Colonic mucosa (tissue), 4 donors: ENCODE measurements at places on chromosomes 1 and 21. TPM values are rescaled to one million over a fixed set of nuclear protein-coding genes. Genes with fewer than 3 reads are reported as not detected.

Gene CADM3
- 8.7 TPM for total RNA-seq

Gene MRPL39
- total RNA-seq = 50.2 TPM

Gene PARK7
- 330 TPM for total RNA-seq

Gene SEC16B
- 5.2 TPM for total RNA-seq

Gene SPATA1
- total RNA-seq = 2.7 TPM

Gene PRAMEF6
- total RNA-seq = not detected

Gene OR2L8
- not detected for total RNA-seq

Gene PKLR
- total RNA-seq = 1.6 TPM

Gene EYA3
- total RNA-seq = 21.8 TPM

Gene CFHR3
- 0.15 TPM for total RNA-seq

Gene SAMSN1
- 5.1 TPM for total RNA-seq

Gene KDF1
- total RNA-seq = 23.2 TPM

Gene C8B
- not detected for total RNA-seq

Gene GSTM5
- total RNA-seq = 3.0 TPM

Gene GSTM1
- total RNA-seq = 46.1 TPM

Gene CTPS1
- total RNA-seq = 14.1 TPM

Gene TSEN15
- 18.5 TPM for total RNA-seq

Gene TIPRL
- total RNA-seq = 37.2 TPM

Gene MXRA8
- 14.0 TPM for total RNA-seq

Gene NUP210L
- total RNA-seq = 0.10 TPM

Gene RGL1
- 9.5 TPM for total RNA-seq

Gene TFF2
- 2.3 TPM for total RNA-seq

GRCh38 chr1:3161176-3161840, 92.3 kb downstream of the PRDM16 start:
- no peaks in the 10 kb centered on the region for H3K36me3 ChIP-seq
- DNase-seq = no peak
- H3K4me1 ChIP-seq = no peaks in the 10 kb centered on the region
- no peak overlapping the region for H3K4me3 ChIP-seq
- no peaks in the 10 kb centered on the region for H3K27me3 ChIP-seq

GRCh38 chr1:18652791-18653190, 22.1 kb downstream of the PAX7 start:
- H3K4me3 ChIP-seq = no peak overlapping the region
- DNase-seq = no peak
- H3K36me3 ChIP-seq = no peaks in the 10 kb centered on the region

- H3K27ac ChIP-seq = no peak overlapping the region
- no peak for DNase-seq
- H3K27me3 ChIP-seq = no peaks in the 10 kb centered on the region
- no peaks in the 10 kb centered on the region for H3K36me3 ChIP-seq
- no peaks in the 10 kb centered on the region for H3K4me1 ChIP-seq
These were observed 70.0 kb upstream of the KIAA1614 start for GRCh38 chr1:180842491-180843275.

GRCh38 chr1:17355898-17356297, 16.1 kb upstream of the PADI6 start:
- no peak for DNase-seq
- no peaks in the 10 kb centered on the region for H3K27me3 ChIP-seq
- no peak overlapping the region for H3K27ac ChIP-seq
- H3K4me3 ChIP-seq = no peak overlapping the region

- no peaks in the 10 kb centered on the region for H3K36me3 ChIP-seq
- no peak overlapping the region for H3K27ac ChIP-seq
- H3K27me3 ChIP-seq = no peaks in the 10 kb centered on the region
- no peak for DNase-seq
- H3K4me3 ChIP-seq = no peak overlapping the region
These were observed 63.7 kb downstream of the MAP10 start for GRCh38 chr1:232868793-232869491.

- H3K27me3 ChIP-seq = no peaks in the 10 kb centered on the region
- no peak for DNase-seq
- H3K4me1 ChIP-seq = no peaks in the 10 kb centered on the region
- H3K27ac ChIP-seq = no peak overlapping the region
- H3K36me3 ChIP-seq = peaks cover 5% of the 10 kb centered on the region
These were observed 13.7 kb downstream of the PI4KB start for GRCh38 chr1:151313501-151313900.

DNA sequence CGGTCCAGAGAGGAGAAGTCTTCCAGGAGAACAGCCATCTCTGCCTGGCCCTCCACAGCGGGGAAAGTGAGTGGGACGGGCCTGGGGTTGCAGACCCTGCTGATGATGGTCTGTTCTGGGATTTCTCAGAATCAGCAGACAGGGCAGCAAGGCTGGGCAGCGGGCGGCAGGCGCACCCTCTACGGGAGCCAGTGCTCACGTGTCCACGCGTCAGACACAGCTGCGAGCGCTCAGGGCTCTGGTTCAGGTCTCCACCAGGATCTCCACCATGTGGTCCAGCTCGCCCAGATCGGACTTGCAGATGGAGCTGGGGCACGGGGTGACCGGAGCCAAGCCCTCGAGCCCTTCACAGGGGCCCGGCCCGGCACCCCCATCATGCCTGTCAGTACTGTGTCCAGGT, 5.5 kb downstream of the CLCA4 start:
- H3K36me3 ChIP-seq = no peaks in the 10 kb centered on the region
- H3K4me1 ChIP-seq = no peaks in the 10 kb centered on the region
- DNase-seq = no peak
- H3K27ac ChIP-seq = no peak overlapping the region
- no peak overlapping the region for H3K4me3 ChIP-seq
- H3K27me3 ChIP-seq = no peaks in the 10 kb centered on the region

- H3K27ac ChIP-seq = no peak overlapping the region
- no peaks in the 10 kb centered on the region for H3K27me3 ChIP-seq
- no peak for DNase-seq
- H3K36me3 ChIP-seq = no peaks in the 10 kb centered on the region
- no peak overlapping the region for H3K4me3 ChIP-seq
These were observed 81.3 kb upstream of the SELENON start for GRCh38 chr1:25718732-25719131.

- no peak for DNase-seq
- peak overlapping the region; percentile 24 for H3K27ac ChIP-seq
- no peaks in the 10 kb centered on the region for H3K27me3 ChIP-seq
- H3K36me3 ChIP-seq = no peaks in the 10 kb centered on the region
These were observed 133.5 kb downstream of the CLIC6 start for GRCh38 chr21:34802180-34802899.

DNA sequence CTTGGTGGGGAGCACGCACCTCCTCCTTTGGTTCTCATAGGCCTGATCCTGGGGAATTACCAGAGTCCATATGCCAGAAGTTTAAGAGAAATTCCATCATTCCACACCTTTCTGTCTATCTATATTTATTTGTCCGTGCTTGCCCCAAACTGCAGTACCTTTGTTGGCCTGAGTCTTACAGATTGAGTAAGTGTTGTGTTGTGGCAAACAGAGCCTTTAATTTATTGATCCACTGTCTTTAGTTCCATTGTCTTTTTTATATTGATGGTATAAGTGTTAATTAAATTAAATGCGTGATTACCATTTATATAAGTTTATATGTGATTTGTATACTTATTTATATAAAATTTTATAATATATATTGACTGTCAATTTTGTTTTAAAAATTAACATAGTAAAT, 4.9 kb downstream of the SH3BGR start:
- H3K36me3 ChIP-seq = no peaks in the 10 kb centered on the region
- no peak for DNase-seq
- H3K27me3 ChIP-seq = no peaks in the 10 kb centered on the region
- H3K4me1 ChIP-seq = no peaks in the 10 kb centered on the region
- H3K27ac ChIP-seq = no peak overlapping the region

- H3K4me3 ChIP-seq = no peak overlapping the region
- H3K27ac ChIP-seq = peak overlapping the region; percentile 13
- peak; percentile 47 for DNase-seq
- H3K36me3 ChIP-seq = no peaks in the 10 kb centered on the region
- H3K4me1 ChIP-seq = no peaks in the 10 kb centered on the region
- no peaks in the 10 kb centered on the region for H3K27me3 ChIP-seq
These were observed 52.3 kb downstream of the RASSF5 start for GRCh38 chr1:206559672-206559995.

DNA sequence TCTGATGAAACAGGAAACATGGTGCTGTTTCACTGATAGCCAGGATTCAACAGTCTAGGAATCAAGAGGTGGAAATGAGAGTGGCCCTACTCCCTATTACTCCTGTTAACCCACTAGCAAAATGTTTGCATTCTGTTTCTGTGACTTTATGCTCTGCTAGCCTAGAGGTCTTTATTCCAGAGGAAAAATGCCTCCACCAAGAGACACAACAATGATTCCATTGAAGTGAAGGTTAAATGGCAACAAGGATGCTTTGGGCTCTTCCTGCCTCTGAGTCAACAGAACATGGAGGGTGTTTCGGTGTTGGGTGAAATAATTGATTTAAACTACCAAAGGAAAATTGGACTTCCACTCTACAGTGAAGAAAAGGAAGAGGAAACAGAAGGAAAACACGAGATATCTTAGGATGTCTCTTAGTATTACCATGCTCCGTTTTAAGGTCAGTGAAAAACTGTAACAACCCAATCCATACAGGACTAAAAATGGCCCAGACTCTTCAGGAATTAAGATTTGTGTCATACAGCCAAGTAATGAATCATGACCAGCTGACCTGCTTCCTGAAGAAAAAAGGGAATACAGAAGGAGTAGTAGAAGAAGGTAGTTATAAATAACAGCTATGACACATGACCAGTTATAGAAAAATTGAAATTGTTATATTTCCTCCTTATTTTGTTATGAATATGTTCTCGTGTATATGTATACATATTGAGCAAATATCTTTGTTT, 1237.8 kb downstream of the NCAM2 start:
- H3K4me1 ChIP-seq = no peaks in the 10 kb centered on the region
- DNase-seq = no peak
- H3K4me3 ChIP-seq = no peak overlapping the region
- H3K27ac ChIP-seq = no peak overlapping the region
- no peaks in the 10 kb centered on the region for H3K36me3 ChIP-seq
- H3K27me3 ChIP-seq = no peaks in the 10 kb centered on the region

GRCh38 chr1:28392027-28392652, 22.6 kb downstream of the PHACTR4 start:
- no peak overlapping the region for H3K4me3 ChIP-seq
- no peak overlapping the region for H3K27ac ChIP-seq
- H3K4me1 ChIP-seq = no peaks in the 10 kb centered on the region
- DNase-seq = no peak
- H3K27me3 ChIP-seq = no peaks in the 10 kb centered on the region
- H3K36me3 ChIP-seq = no peaks in the 10 kb centered on the region

- no peaks in the 10 kb centered on the region for H3K36me3 ChIP-seq
- no peaks in the 10 kb centered on the region for H3K27me3 ChIP-seq
These were observed 138.3 kb downstream of the NTMT2 start for GRCh38 chr1:170284016-170284415.

DNA sequence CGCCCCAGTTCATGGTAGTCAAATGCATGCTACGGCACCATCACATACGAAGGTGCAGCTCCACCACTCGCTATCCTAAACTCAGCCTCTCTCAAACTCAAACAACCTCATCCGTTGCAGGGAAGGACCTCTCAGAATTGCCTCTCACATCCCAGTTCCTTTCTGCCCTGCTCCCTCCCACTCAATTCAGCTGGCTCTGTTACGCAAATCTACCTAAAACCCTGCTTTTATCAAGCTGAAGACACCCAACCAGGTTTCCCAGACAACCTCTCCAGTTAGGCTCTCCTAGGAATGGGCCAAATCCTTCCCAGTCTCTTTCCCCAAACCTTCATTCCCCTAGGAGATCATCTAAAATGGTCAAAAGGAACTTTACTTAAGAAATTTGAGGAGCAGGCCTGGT, 62.9 kb downstream of the CLSTN1 start:
- no peaks in the 10 kb centered on the region for H3K36me3 ChIP-seq
- DNase-seq = no peak
- no peaks in the 10 kb centered on the region for H3K27me3 ChIP-seq
- H3K27ac ChIP-seq = no peak overlapping the region
- H3K4me3 ChIP-seq = no peak overlapping the region
- no peaks in the 10 kb centered on the region for H3K4me1 ChIP-seq

GRCh38 chr1:215285013-215285800, 202.7 kb downstream of the KCNK2 start:
- H3K27ac ChIP-seq = no peak overlapping the region
- DNase-seq = no peak
- H3K36me3 ChIP-seq = no peaks in the 10 kb centered on the region
- no peaks in the 10 kb centered on the region for H3K27me3 ChIP-seq
- no peak overlapping the region for H3K4me3 ChIP-seq

DNA sequence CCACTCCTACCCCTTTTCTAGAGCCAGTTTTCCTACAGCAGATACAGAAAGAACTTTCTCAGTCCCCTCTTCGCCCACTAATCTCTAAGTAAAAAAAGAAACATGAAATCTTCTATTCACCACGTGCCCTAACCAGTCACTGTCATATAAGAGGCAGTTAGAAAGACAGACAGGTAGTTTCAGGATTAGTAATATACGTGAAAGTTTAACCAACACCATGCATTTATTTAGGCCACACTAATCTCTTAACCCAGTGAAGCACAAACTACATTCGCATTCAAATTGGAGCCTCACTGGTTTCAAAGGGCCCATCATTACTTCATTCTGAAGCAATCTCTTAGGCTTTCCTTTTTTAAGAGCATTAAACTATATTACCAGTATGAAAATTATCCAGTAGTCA, 10.1 kb downstream of the GPATCH2 start:
- no peaks in the 10 kb centered on the region for H3K27me3 ChIP-seq
- H3K4me1 ChIP-seq = no peaks in the 10 kb centered on the region
- no peaks in the 10 kb centered on the region for H3K36me3 ChIP-seq
- no peak overlapping the region for H3K27ac ChIP-seq
- H3K4me3 ChIP-seq = no peak overlapping the region
- no peak for DNase-seq

- H3K27ac ChIP-seq = peak overlapping the region; percentile 41
- H3K4me3 ChIP-seq = no peak overlapping the region
- H3K4me1 ChIP-seq = no peaks in the 10 kb centered on the region
- no peaks in the 10 kb centered on the region for H3K36me3 ChIP-seq
- peak; percentile 39 for DNase-seq
These were observed 32.7 kb downstream of the TM2D1 start for GRCh38 chr1:61692155-61692800.

- H3K4me1 ChIP-seq = no peaks in the 10 kb centered on the region
- H3K27me3 ChIP-seq = no peaks in the 10 kb centered on the region
- no peak overlapping the region for H3K4me3 ChIP-seq
- DNase-seq = no peak
These were observed 8.2 kb downstream of the P3H1 start for GRCh38 chr1:42758641-42759040.

- no peaks in the 10 kb centered on the region for H3K27me3 ChIP-seq
- no peak overlapping the region for H3K27ac ChIP-seq
- peaks cover 10% of the 10 kb centered on the region for H3K4me1 ChIP-seq
- no peaks in the 10 kb centered on the region for H3K36me3 ChIP-seq
- H3K4me3 ChIP-seq = no peak overlapping the region
These were observed 3.0 kb downstream of the CDC42 start for GRCh38 chr1:22055463-22055862.

DNA sequence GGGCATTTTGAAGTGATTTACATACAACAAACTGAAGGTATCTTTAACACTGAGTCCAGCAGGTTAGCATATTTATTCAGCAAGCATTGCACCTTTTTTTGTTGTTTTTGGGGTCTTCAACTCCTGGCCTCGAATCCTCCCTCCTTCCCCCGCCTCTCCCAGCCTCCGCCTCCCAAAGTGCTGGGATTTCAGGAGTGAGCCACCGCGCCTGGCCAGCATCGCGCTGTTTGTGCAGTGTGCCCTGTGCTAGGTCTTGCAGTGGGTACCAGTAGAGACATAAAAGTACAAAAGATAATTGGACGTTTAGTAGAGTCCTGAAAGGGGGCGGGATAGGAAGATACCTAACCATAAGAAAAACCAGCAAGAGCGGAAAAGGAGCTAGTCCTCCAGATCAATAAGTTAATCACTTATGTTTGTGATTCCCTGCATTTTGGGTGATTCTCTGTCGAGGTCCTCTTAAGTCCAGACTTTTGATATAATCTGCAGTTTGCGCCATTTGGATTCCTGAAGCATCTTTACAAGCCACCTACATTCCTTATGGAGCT, 111.8 kb downstream of the OSBPL9 start:
- no peaks in the 10 kb centered on the region for H3K27me3 ChIP-seq
- peaks cover 3% of the 10 kb centered on the region for H3K4me1 ChIP-seq
- H3K27ac ChIP-seq = peak overlapping the region; percentile 11
